Astrocyte (in vitro differentiated cells and primary cell): ENCODE measurements at places on chromosomes 3 and 15.

DNA sequence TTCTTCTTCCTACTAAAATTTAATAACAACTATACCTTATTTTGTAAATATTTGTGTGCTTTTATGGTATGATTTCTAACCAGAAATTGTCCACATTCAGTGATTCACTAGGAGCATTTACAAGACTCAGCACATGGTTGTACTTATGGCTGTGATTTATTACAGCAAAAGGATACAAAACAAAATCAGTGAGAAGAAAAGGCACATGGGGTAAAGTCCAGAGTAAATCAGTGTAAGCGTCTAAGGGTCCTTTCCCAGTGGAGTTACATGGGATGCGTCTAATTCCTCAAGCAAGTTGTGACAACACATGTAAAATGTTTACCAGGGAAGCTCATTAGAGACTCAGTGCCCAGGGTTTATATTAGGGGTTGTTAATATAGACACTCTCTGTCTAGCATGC lies 31.1 kb downstream of the RNF13 start:
- no peak for DNase-seq

GRCh38 chr3:48623851-48624547 lies 2.4 kb upstream of the TMEM89 start:
- DNase-seq: no peak

- DNase-seq: no peak
Observed at GRCh38 chr3:18847583-18848197, 300.6 kb upstream of the KCNH8 start.

- no peak for DNase-seq
Observed at GRCh38 chr3:46955801-46956259, 20.7 kb downstream of the CCDC12 start.

DNA sequence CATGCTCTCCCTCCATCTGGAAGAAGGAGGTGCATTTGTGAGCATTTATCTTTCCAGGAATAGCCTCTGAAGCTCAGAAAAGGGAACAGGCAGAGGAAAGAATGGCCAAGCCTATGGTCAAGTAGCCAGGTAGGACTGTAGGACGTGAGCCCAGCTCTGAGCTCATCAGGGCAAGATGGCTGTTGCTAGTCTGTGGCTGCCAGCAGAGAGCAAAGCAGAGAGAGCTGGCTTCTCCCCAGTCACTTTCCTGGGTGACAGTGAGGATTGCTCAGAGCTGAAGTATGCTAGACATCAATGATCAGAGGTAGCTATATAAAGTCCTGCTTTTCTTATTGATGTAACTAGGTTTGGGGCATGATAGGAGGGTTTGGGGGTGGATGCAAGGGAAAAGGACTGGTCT lies 146.1 kb upstream of the SLC24A5 start:
- no peak for DNase-seq

GRCh38 chr3:43345877-43346276 lies 59.5 kb downstream of the SNRK start:
- DNase-seq: peak; percentile 72
